ENCODE measurements at places on chromosomes 6 and 20.

- no peak for DNase-seq
Measured at GRCh38 chr20:56483970-56484369, 15.5 kb downstream of the RTF2 start.

DNA sequence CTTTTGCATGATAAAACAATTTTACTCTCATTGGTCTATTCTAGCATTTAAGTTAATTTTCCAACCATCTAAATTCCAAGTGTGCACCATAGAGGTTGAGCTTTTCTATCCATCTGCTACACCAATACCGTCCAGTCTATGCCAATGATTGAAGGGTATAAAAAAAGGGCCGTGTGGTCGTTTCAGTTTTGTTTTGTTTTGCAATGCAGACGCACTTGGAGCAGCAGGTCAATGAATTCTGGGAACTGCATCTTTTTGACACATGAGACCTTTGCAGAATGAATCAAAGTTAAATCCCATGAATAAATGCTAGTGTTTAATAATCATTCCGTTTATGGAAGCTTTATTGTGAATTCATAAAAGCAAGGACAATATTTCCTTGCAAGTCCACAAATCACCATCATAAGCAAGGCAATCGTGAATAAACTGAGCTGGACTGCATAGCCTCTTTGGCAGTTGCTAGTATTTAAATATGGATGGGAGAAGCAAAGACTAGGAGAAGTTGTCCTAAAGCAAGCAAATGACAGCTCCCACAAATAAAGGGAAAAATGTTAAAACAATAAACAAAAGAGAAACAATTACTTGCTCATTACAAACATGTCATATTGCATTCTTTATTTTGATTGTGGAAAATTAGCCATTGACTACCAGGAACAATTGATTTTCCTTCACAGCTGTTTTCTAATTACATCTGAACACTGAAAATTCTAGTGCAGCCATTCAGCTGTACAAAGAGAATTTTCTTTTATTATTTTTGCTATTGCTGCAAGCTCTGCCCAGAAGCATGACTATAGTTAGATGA, 649.7 kb upstream of the GJE1 start:
- no peak for DNase-seq

DNA sequence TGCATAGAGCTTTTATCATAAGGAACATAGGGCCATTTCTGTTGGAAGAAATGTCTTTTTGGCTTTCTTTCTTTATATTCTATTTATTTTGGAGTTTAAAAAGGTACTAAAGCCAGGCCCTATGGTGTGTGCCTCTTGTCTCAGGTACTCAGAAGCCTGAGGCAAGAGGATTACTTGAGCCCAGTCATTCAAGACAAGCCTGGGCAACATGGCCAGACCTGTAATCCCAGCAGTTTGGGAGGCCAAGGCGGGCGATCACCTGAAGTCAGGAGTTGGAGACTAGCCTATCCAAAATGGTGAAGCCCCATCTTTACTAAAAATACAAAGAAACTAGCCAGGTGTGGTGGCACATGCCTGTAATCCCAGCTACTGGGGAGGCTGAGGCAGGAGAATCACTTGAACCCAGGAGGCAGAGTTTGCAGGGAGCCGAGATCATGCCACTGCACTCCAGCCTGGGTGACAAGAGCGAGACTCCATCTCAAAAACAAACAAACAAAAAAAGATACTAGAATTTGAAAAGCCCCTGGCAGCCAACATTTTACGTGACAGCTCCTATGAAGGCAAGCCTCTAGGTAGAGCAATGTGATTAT, 80.0 kb downstream of the CBFA2T2 start:
- DNase-seq: no peak

DNA sequence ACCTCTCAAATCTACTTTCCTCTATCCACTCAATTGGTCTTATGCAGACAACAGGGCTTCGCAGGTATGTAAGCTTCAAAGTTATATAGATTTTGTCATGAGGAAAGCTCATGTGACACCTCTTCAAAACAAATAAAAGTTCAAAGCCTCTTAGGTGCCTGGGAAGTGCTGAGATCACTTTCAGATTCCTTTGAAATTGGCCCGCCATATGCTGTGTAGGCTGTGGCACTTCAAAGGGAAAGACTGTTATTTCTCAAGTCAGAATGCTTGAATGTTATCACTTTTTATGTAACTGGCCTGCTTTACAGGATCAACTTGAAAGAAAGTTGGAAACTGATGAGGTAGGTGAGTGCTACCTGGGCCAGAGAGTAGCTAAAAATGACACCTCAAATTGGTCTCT, 67.1 kb upstream of the GFRAL start:
- no peak for DNase-seq

- DNase-seq: no peak
Measured at GRCh38 chr6:105484238-105485161, 81.6 kb upstream of the PREP start.

- DNase-seq: no peak
Measured at GRCh38 chr20:24235296-24236175, 233.9 kb upstream of the SYNDIG1 start.

DNA sequence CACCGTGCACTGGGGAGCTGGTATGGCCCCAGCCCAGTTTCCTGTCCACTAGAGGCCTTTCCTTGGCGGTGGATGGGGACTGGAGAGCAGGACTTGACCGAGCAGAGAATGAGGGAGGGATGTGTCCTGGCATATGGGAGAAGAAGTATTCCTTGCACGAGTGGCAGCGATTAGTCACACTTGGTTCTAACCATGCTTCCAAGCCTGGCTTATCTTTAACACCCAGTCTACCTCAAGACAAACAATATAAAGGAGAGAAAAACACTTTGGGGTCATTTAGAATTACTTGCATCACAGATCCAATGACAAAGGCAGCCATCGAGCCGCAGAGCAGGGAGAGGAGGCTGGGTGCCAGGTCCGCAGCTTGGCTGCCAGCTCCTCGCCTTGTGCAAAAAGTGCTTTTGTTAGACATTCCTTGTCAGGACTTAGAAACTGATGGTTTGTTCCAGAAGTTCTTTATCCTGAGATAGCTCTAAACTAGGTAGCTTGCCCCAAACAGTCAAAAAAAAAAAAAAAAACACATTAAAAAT, 214.9 kb upstream of the GMDS start:
- no peak for DNase-seq

GRCh38 chr6:154343473-154344308, 12.9 kb downstream of the IPCEF1 start:
- no peak for DNase-seq

- no peak for DNase-seq
Measured at GRCh38 chr6:16907991-16908390, 146.7 kb upstream of the ATXN1 start.

DNA sequence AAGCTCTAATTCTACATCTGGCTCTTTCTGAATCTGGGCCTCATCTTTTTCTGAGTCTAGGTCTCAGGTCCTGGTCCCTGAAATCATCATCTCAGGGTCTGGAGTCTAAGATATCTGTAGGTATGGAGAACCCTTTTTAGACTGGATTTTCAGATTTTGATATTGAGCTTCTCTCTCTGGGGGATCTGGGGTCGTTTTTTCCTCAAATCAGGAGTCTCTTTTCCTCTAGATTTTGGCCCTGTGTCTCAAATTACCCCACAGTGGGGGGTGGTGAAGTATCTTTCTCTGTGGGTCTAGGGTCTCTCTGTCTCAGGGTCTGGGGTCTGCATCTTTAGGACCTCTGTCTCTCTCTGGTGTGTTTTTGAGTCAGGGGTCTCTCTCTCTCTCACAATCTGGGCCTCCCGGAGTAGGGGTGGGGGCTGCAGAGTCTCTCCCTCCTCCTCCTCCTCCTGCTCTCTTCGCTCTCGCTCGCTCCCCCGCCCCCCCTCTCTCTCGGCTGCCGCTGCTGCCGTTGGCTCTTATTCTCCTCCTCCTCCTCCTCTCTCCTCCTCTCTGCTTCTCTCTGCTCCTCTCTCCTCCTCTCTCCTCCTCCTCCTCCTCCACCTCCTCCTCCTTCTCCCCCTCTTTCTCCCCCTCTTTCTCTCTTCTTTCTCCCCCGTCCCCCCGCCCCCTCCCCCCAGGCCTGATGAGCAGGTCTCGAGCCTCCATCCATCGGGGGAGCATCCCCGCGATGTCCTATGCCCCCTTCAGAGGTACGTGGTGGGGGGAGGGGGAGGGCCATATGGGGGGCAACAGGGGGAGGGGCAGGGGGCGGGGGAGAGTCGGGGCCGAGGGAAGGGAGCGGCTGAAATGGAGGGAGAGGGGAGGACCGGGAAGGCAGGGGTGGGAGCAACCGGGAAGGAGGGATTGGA, at the start of gene SYNGAP1:
SYNGAP1 (plus strand) TSS at position 486 of the 911 bp plus-strand sequence; CDS start at position 686, 200 bp downstream.
- no peak for DNase-seq

DNA sequence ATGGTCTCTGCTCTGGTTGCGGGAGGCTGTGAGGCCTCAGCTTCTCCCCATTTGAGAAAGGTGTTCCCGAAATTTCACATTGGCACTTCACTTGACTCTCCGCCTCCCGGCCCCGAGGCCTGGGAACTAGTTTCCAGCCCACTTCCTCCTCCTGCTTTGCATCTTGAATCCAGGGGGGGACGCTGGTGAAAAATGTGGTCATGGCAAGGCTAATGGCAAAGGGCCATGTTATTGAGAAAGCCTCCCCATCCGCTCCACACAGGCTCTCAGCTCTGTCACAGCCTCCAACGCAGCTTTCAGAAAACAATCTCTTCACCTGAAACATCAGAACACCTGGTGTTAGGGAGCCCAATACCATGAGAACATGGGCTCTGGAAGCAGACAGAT, 5.6 kb downstream of the PLAGL2 start:
- DNase-seq: no peak

- DNase-seq: no peak
Measured at GRCh38 chr6:100775667-100776066, 105.5 kb downstream of the ASCC3 start.

DNA sequence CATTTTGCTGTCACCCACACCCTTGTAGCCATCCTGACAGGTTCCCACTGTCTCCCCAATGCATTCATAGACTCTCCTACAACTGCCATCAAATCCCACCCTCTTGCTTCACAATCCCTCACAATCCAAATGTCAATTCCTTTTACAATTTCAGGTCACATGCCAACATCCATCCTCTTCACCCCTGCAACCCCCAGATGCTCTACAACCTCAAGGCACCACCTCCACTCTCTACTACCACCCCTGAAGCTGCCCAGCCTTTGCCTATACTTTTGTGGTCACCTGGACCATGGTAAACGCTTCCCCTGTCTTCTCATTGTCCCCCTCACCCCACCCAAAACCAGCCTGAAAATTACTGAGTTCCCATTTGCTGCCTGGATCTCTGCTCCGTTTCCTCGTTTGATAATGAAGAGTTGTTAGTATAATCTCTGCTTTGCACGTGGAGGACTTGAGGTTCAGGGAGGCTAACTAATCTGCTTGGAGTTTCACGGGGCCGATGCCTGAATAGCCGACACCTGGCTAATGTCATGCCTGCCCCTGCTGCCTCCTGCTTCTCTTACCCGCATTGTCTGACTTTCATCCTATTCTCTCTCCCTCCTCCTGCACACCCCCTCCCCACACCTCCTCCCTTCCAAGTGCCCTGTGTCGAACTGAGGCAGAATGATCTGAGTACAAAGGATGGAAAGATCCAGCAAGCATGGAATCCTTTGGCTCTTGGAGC, 82.4 kb upstream of the TOX2 start:
- no peak for DNase-seq

- no peak for DNase-seq
Measured at GRCh38 chr6:107360476-107360875, 98.9 kb downstream of the PDSS2 start.
